COLO829 (cell line): ENCODE measurements at places on chromosomes 16 and 17.

DNA sequence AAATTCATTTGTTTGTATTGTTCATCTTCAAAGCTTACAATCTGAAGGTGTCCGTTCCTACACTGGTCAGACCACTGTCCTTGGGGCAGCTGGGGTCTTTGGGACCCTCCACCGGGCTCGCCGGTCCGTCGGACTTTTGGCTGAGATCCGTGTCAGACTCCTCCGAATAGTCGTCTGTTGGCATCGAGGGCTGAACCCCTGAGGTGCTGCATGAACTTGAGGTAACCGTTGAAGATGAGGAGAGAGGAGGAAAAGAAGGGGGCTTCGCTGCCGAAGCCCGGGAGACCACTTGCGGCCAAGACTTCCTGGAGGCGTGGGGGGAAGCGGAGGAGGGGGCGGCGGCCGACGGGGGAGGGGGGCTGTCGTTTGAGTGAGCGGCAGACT, 260.8 kb downstream of the ZFHX3 start:
- no peak for DNase-seq

DNA sequence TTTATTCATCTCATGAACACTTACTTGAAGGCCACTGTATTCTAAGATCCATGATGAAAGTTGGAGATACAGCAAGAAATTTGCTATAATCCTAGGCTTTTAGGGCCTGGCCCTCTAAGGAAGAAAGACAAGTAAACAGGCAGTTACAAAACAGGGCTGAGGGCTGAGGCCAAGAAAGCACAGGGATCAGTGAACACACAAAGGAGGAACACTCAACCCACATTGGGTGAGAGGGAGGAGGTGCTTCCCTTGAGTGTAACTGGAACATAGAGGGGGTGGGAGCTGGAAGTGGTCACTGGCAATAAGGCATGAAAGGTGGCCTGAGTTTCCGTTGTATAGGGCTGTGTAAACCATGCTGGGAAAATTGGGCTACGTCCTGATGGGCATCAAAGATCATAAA, 112.2 kb downstream of the ZNF18 start:
- no peak for DNase-seq

DNA sequence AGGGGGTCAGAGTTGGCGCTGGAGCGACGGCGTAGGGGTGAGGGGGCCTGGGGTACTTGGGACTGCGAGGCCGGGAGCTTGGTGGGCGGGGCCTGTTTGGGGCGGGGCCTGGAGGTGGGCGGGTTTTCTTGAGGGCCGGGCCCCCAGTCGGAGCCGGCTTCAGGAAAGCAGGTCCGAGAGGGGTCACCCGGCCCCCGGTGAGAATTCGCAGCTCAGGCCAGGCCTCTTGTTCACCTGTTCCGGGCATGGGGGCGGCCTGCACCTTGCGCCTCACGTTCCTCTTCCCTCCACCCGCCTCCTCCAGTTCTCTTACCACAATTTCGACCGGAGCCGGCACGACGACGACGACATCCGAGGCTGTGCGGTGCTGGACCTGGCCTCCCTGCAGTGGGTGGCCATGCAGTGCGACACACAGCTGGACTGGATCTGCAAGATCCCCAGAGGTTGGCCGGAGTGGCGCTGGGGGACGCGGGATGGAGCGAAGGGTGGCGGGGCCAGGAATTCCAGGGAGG, 52.5 kb downstream of the MRC2 start:
- DNase-seq = no peak

DNA sequence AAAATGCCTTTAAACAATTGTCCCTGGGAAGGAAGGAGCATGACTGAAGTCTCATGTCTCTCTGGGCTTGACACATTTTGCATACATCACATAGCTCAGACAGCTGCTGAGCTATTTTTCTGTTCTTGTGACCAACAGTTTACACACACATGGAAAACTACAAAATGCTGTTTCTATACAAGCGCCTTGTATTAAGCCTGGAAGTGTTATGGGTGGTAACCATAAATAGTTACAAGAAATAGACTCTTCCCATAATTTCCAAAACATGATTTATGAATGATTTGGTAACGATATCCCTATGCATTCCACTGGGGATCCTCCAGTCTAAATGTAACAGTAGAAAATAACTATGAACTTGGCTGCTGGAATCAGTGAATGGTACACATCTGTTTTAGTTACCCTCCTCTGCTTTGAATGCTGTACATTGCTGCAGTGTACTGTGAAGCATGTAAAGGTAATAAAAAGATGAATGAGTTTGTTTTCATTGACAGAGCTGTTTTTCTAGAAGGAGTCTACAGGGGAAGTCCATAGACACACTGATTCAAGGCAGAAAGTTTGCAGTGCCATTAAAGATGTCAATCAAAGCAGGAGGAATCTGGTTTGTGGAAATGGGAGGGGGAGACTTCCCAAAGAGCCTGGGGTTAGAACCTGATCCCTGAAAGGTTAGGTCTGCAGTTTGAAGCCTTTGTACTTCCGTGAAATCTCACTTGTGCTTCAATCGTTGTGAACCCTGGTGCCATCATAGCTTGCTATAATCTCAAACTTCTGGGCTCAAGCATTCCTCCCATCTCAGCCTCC, 5.0 kb downstream of the ACSF2 start:
- DNase-seq = no peak

DNA sequence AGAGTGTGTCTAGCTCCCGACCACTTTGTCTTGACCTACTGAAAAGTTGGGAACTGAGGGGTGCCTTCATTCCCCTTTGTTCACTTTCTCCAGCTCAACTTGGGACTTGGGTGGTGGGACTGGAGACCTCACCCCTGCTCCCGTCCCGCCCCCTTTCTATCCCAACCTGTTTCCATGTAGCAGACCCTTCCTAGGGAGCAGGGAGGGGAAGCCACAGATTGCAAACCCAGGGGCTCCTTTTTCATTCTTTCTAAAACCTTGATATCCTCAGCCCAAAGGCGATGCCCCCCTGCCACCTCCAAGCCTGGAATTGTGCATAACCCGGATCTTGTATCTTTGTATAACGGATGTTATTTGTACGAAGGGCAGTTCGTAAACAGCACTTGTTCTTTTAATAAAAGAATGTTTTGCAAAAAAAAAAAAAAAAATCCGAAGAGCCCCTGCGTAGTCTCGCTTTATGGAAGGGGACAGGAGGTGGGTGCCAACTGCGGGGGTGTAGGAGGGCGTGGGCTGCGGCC, 714 bp upstream of the CISD3 start:
- no peak for DNase-seq

GRCh38 chr16:84603940-84604339, 13.9 kb downstream of the COTL1 start:
- DNase-seq = no peak

GRCh38 chr17:42413464-42414040, 9.5 kb downstream of the CAVIN1 start:
- no peak for DNase-seq

DNA sequence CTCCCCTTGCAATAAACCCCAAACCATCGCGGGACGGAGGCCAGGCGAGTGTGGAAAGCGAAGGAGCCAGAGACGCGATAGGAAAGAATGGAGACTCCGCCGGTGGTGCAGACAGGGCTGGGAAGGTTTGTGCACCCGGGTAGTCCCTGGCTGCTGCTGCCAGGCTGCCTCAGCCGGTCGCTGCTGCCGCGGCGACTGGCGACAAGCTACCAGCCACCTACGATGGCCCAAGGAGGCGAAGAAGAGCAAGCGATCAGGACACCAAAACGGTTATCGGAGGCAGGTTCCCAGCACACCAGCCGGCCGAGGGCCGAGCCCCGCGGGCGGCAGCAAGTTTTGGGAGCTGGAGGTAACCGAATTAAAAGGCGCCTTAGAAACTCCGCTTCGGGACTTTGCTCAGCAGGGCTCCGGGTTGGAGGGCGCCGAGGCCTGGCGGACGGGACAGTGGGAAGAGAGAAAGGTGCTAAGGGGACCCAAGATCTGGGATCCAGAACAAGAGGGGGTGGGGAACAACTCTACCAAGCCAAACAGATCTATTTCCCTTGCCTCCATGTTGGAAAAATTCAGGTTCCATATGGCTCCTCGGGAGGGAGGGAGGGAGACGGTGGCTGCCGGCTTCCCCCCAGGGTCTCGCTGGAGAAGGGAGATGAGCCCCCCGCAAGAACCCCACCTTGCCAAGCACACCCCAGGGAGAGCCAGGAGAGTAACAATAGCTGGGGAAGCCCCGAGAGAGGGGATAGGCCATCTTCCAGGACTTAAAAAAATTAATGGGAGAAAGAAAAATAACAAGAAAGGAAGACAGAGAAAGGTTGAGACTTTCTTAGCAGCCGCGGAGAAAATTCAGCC, 9.7 kb upstream of the HOXB2 start:
- no peak for DNase-seq

DNA sequence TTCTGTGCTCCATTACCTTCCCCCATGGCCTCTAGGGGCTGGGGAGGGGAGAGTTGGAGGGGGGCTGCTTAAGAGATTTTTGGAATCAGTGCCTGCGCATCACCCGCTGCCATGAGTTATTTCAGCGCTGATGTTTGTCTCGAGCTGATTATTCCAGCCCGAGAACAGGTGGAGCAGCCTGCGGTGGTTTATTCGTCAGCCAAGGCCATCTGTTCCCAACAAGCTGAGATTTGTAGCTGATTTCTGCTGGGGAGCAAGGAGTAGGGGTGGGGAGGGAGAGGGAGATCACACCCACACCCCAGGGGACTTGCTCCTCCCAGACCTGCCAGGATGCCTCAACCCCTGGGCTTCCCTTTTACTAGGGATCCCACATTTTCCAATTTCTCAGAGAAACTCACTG, 23.1 kb downstream of the PIPOX start:
- DNase-seq = no peak

- DNase-seq = no peak
Observed at GRCh38 chr17:33121756-33122155, 130.1 kb downstream of the SPACA3 start.

DNA sequence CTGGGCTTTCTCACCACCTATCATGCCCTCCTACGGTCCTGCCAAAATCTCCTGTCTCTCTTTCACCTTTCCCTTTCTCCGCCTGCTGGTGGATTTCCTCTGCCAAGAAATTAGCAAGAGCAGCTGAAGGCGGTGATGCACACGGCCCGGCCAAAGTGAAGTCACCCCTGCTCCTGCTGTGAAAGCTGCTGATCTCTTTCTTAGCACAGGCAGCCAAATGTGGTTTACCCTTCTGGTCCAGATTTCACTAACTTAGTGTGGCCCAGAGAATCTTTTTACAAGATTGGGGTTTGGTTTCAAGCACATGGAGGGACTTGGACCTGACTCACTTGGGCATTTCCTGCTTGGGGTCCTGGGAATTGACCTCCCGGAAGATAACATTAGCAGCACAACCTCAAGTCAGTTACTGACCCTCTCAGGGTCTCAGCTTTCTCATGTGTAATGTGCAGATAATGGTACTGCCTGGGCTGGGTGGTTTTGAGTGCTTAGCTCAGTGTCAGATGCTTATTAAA, 155.7 kb downstream of the SOCS1 start:
- no peak for DNase-seq

- no peak for DNase-seq
Observed at GRCh38 chr17:72603420-72604242, 482.8 kb downstream of the SOX9 start.

DNA sequence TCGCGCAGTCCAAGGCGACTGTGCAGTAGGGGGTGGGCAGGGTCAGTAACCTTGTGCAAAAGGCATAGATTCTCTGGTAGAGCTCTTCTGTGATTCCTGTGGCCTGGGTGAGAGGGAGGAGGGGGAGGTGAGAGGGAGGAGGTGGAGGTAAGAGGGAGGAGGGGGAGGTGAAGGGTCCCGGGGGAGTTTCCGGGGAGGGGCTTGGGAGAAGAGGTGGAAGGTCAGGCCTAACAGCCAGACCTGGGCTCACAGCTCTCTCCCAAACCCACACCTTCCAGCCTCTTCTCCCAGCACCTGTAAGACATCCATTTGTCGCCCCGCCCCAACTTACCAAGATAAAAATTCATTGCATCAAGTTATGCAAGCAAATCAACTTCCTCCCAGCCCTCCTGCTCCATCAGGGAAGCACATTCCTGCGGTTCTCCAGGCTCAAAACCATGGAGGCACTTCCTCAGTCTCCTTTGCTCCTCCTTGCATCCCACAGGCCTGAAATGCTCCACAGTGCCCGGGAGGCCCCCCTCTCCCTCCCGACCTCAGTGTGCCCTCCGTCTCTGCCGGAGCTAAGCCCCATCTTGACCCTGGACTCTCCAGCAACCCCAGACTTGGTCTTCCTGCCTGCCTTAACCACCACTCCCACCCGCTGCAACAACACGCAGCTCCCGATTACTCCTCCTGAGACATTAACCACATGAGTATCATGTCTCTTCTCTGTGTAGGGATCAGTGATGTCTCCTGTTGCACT, 30.5 kb downstream of the PIK3R6 start:
- DNase-seq = no peak

GRCh38 chr16:9322769-9323168, 231.3 kb downstream of the HAPSTR1 start:
- no peak for DNase-seq

DNA sequence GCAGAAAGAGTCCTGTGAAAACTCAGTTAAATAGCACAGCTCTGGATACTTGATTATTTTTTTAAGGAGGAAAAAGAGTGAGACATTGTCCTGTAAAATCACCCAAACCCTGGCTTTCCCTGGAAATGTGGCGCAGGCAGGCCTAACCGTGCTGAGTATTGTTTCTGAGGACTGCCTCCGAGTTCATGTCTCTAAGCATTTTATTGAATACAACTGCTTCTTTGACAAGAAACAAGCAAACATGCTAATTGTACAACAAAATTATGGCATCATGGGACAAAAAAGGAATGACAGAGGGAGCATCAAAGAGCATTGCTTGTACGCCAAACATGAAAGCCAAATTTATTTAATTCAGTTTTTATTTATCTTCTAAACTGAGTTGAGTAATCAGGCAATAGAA, 64.5 kb upstream of the HSBP1 start:
- peak; percentile 8 for DNase-seq

- peak; percentile 28 for DNase-seq
Observed at GRCh38 chr16:72099377-72099818, 5.8 kb downstream of the DHX38 start.

DNA sequence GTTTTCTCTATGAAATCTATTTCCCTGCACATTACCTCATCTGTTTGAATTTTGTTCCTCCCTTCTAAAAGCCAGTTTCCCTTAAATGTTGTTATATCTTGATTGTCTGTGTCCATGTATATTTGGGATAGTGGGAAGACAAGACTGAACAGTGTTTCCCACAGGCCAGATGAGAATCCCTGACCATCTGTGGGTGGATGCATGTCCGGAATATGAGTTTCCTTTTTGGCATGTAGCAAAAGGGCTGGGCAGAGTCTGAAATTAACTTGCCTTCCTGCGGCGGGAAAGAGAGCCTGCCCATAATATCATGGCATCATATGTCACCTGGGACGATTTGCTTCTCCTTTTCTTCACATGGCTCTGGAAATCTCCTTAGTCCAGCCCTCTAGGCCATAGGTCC, 385.8 kb upstream of the MAF start:
- no peak for DNase-seq

GRCh38 chr16:57803134-57803990, 1.1 kb upstream of the KIFC3 start:
- DNase-seq = peak; percentile 70
